Naive thymus-derived CD4-positive, alpha-beta T cell (primary cell): ENCODE measurements at places on chromosomes 4 and X. TPM values are rescaled to one million over a fixed set of nuclear protein-coding genes. Genes with fewer than 3 reads are reported as not detected.

DNA sequence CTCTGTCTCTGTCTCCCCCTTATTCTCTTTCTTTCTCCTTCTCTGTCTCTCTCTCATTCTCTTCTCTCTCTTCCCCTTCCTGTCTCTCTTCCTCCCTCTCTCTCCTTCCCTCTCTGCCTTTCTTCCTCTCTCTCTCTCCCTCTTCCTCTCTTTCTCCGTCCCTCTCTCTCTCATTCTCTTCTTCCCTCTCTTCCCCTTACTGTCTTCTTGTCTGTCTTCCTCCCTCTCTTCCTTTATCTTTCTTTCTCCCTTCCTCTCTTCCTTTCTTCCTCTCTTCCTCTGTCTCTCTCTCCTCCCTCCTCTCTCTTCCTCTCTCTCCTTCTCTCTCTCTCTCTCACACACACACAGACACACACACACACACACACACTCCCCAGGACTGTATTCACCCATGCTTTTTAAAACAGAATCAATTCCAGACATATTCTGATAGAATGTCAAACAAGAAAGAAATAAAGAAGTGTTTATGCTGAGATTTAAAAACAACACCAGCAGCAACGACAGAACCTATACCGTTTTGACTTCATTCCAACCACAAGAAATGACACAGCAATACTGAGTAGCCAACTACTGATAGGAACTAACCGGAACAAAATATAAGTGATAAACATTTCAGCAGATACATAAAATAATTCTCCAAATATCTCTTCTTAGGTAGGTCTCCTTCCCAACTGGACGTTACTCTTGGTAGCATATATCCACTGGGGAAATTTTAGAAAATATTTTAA, 296.7 kb downstream of the ASMT start:
- H3K4me1 ChIP-seq, result no peaks in the 10 kb centered on the region
- no peaks in the 10 kb centered on the region for H3K36me3 ChIP-seq
- no peak overlapping the region for H3K4me3 ChIP-seq
- H3K27me3 ChIP-seq, result no peaks in the 10 kb centered on the region
- no peak for DNase-seq
- no peak overlapping the region for H3K27ac ChIP-seq

DNA sequence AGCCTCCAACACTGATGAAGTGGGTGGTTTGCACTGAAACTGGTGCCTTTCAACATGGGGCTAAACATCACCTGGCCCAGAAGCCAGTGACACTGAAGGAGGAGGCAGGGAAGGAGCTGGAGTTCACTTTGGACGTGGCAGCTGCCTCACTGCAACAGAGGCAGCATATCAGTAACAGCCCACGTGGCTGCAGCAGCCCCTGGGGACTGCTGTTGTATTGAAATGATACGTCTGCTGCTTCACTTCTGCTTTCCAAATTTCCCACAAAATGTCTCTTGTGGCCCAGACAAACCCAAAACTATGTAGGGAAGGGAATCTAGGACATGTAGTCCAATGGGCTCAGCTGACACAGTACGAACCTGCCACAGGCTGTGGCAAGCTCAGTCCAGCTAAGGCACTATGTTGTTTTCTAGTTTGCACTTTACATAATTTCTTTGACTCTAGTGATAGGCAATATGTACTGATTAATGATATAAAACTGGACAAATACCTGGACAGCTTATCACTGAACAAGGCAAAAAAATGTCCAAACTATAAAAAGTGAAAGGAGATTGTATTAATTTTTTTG, 84.7 kb upstream of the RAPGEF2 start:
- no peaks in the 10 kb centered on the region for H3K36me3 ChIP-seq
- H3K4me1 ChIP-seq, result no peaks in the 10 kb centered on the region
- H3K27ac ChIP-seq, result no peak overlapping the region
- H3K4me3 ChIP-seq, result no peak overlapping the region

DNA sequence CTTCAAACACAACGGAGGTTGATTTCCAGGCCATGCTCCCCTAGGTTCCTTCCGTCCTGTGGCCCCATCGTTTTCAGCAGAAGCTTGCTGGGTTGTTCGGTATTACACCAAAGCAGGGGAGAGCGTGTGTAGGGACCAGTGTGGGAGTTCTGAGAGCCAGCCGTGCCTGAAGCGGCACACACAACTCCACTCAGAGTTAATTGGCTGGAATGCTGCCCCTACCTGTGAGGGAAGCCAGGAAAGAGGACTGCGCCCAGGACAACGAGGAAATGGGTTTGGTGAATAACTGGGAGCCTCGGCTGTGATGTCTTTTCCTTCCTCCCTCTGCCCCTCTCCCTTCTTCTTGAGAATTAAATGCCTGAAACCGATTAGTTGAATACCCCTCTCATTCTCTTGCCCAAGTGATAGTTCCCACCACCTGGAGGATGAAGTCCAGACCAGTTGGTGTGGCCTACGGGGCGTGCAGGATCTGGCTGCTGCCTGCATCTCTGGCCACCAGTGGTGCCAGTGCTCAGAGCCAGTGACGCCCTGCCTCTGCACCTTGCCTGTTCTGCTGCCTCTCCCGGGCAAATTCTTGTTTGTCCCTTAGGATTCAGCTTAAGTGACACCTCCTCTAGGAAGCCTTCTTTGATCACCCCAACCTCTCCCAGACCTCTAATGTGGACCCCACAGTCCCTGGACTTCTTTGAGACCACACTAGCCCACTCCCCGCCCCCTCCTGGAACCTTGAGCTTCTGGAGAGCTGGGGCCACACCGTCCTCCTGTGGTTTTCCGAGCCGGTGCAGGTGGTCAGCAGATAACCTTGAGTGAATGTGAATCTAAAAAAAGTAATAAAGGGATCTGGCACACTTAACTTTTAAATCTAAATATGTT, 33.6 kb downstream of the TBC1D14 start:
- peak overlapping the region; percentile 24 for H3K4me3 ChIP-seq
- H3K27me3 ChIP-seq, result no peaks in the 10 kb centered on the region
- H3K27ac ChIP-seq, result peak overlapping the region; percentile 57
- DNase-seq, result no peak
- no peaks in the 10 kb centered on the region for H3K36me3 ChIP-seq
- H3K4me1 ChIP-seq, result peaks cover 51% of the 10 kb centered on the region

Gene ZAR1
- not detected for total RNA-seq

Gene RTL3
- total RNA-seq, result not detected

GRCh38 chrX:34275699-34276098, 143.6 kb upstream of the FAM47A start:
- H3K36me3 ChIP-seq, result no peaks in the 10 kb centered on the region
- DNase-seq, result no peak
- no peak overlapping the region for H3K27ac ChIP-seq
- no peaks in the 10 kb centered on the region for H3K4me1 ChIP-seq
- no peaks in the 10 kb centered on the region for H3K27me3 ChIP-seq

Gene PLAC1
- total RNA-seq, result not detected

- no peaks in the 10 kb centered on the region for H3K27me3 ChIP-seq
- no peaks in the 10 kb centered on the region for H3K36me3 ChIP-seq
- peak; percentile 41 for DNase-seq
- no peak overlapping the region for H3K27ac ChIP-seq
- H3K4me3 ChIP-seq, result no peak overlapping the region
- no peaks in the 10 kb centered on the region for H3K4me1 ChIP-seq
Observed at GRCh38 chrX:49627086-49627777, 28.4 kb downstream of the GAGE1 start.

DNA sequence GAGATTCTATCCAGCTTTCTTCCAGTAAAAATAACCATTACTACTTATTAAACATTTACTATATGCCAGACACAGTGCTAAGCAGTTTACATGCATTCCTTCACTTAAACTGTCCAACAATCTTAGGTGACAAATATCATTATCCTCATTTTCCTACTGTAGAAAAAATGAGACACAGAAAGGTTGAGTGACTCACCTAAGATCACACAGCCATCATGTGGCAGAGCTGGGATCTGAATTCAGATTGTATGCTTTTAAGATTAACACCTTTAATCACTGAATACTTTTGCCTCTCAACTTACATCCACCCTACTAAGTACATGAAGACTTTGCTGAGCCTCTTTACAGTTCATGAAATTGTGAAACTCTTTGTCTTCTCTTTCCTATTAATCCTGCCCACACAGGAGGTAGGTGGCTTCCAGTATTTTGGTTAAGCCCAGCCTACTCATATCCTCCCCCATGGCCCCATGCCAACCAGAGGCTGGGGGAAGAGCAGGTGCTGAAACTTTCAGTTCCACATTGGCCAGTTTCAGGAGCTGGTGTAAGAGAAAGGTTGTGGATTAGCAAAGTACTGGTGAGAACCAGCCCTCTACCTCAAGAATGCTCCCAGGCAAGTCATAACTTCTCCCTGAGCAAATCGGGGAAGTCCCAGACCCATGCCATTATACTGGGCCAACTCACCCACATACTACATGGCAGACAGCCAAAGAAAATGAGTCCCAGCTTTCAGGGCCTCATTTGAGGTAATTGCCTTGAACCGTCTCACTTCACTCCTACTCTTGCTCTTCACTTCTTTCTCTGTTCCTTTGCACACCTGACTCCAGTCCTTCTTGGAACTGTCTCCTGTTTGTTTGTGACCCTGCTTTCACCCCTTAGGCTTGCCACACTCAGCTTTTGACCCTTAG, 211.1 kb downstream of the GUCY2F start:
- H3K4me3 ChIP-seq, result no peak overlapping the region
- H3K36me3 ChIP-seq, result no peaks in the 10 kb centered on the region
- H3K4me1 ChIP-seq, result no peaks in the 10 kb centered on the region
- H3K27me3 ChIP-seq, result no peaks in the 10 kb centered on the region
- no peak for DNase-seq

DNA sequence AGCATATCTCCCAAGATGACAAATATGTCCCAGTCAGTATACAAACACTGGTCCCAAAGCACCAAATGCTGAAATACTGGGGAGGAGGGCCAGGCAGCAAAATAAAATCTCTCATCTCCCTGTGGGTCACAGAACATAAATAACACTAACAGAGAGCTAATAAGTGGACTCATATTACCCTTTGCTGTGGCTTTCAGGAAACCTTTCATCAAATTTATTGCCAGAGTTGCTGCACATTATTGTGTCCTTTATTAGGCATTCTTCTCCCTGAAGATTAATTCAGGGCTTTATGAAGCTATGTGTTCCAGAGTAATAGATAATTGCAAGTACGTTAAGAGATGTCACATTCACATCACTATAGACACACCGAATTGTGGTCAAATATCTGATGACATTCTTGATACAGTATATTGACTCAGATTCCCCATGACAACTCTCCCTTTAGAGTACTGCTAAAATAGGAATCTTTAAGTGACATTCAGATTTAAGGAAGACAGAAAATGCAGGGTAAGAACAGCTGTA, 124.1 kb upstream of the PRR32 start:
- no peaks in the 10 kb centered on the region for H3K27me3 ChIP-seq
- no peak overlapping the region for H3K4me3 ChIP-seq
- DNase-seq, result no peak
- H3K27ac ChIP-seq, result no peak overlapping the region
- H3K36me3 ChIP-seq, result no peaks in the 10 kb centered on the region

DNA sequence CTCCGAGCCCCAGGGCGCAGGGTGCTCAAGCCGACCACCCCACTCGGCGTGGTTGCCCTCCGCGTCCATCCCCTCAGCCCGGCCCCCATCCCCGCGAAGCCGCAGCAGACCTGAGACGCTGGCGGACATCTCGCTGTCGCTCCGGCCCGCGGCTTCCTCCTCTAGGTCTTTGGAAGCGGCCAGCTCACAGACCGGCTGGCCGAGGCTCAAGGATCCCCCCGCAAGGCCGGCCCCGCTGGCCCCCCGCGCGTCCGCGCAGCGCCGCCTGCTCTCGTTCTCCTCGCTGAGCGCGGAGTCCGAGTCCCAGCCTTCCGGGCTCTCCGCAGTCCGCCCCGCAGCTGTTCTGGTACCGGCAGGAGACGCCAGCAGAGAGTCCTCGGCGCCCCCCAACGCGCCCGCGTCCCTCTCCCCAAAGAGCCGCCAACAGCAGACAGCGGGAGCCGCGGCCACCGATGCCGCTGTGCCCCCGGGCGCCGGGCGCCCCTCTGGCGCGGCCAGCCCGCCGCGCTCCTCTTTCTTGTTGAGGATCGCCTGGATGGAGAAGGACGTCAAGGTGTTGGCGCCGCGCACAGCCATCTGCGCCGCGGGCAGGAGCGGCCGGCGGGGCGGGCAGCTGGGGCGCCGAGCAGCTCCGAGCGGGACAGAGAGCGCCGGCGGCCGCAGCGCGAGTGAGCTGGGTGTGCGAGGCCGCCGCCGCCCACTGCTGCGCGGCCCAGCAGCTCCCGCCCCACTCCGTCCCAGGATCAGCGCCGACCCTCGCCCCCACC, at the start of gene NKX3-2:
Gene NKX3-2 (minus strand): TSS at position 670 of the 767 bp plus-strand sequence. CDS start 94 bp downstream, at position 576.
- H3K27ac ChIP-seq, result no peak within 1 kb of the TSS
- H3K4me3 ChIP-seq, result peak within 1 kb of the TSS; percentile 46
- H3K27me3 ChIP-seq, result peaks cover 24% of the 10 kb centered on the region
- DNase-seq, result no peak
- no peaks in the 10 kb centered on the region for H3K36me3 ChIP-seq

Gene SOD3
- not detected in 2 replicates for total RNA-seq

- no peaks in the 10 kb centered on the region for H3K4me1 ChIP-seq
- no peaks in the 10 kb centered on the region for H3K27me3 ChIP-seq
- no peak overlapping the region for H3K27ac ChIP-seq
- H3K36me3 ChIP-seq, result no peaks in the 10 kb centered on the region
- no peak for DNase-seq
Observed at GRCh38 chrX:6291444-6291843, 62.8 kb upstream of the NLGN4X start.

GRCh38 chr4:86657382-86657781, 63.3 kb downstream of the PTPN13 start:
- H3K27ac ChIP-seq, result no peak overlapping the region
- no peak overlapping the region for H3K4me3 ChIP-seq
- H3K36me3 ChIP-seq, result no peaks in the 10 kb centered on the region
- no peak for DNase-seq

GRCh38 chr4:89860971-89861370, 24.0 kb upstream of the SNCA start:
- no peaks in the 10 kb centered on the region for H3K4me1 ChIP-seq
- no peaks in the 10 kb centered on the region for H3K36me3 ChIP-seq
- DNase-seq, result no peak
- H3K27ac ChIP-seq, result no peak overlapping the region
- H3K27me3 ChIP-seq, result no peaks in the 10 kb centered on the region
- H3K4me3 ChIP-seq, result no peak overlapping the region

GRCh38 chr4:52999626-53000025, 137.5 kb downstream of the RASL11B start:
- no peak for DNase-seq
- no peak overlapping the region for H3K4me3 ChIP-seq
- H3K4me1 ChIP-seq, result no peaks in the 10 kb centered on the region
- no peak overlapping the region for H3K27ac ChIP-seq
- no peaks in the 10 kb centered on the region for H3K27me3 ChIP-seq
- no peaks in the 10 kb centered on the region for H3K36me3 ChIP-seq

DNA sequence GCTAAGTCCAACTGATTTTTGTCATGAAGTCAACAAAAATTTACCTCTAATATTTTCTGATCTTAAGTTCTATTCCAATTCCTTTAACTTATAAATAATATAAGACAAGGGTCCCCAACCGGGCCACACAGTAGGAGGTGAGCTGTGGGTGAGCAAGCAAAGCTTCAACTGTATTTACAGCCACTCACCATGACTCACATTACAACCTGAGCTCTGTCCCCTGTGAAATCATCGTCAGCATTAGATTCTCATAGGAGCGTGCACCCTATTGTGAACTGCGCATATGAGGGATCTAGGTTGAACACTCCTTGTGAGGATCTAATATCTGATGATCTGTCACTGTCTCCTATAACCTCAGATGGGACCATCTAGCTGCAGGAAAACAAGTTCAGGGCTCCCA, 227.4 kb downstream of the MAPK10 start:
- no peaks in the 10 kb centered on the region for H3K36me3 ChIP-seq
- H3K27me3 ChIP-seq, result no peaks in the 10 kb centered on the region
- DNase-seq, result no peak
- H3K4me1 ChIP-seq, result no peaks in the 10 kb centered on the region
- H3K27ac ChIP-seq, result no peak overlapping the region

GRCh38 chr4:8646296-8647093, 53.9 kb downstream of the CPZ start:
- no peaks in the 10 kb centered on the region for H3K36me3 ChIP-seq
- H3K27ac ChIP-seq, result no peak overlapping the region
- H3K27me3 ChIP-seq, result no peaks in the 10 kb centered on the region
- H3K4me3 ChIP-seq, result no peak overlapping the region
- DNase-seq, result no peak
- H3K4me1 ChIP-seq, result no peaks in the 10 kb centered on the region
